ENCODE measurements at places on chromosomes 5 and 9. TPM values are rescaled to one million over a fixed set of nuclear protein-coding genes. Genes with fewer than 3 reads are reported as not detected.

Gene PCDHGA11
- 2.6 TPM for total RNA-seq

Gene EPB41L4A
- total RNA-seq = 11.1 TPM

Gene AQP3
- total RNA-seq = 7.1 TPM

Gene CBY3
- not detected for total RNA-seq

Gene PCDH12
- total RNA-seq = not detected

GRCh38 chr9:38347271-38347671 lies 45.2 kb upstream of the ALDH1B1 start:
- no peak overlapping the region for H3K27ac ChIP-seq
- DNase-seq = no peak
- H3K4me1 ChIP-seq = no peaks in the 10 kb centered on the region
- no peaks in the 10 kb centered on the region for H3K36me3 ChIP-seq

DNA sequence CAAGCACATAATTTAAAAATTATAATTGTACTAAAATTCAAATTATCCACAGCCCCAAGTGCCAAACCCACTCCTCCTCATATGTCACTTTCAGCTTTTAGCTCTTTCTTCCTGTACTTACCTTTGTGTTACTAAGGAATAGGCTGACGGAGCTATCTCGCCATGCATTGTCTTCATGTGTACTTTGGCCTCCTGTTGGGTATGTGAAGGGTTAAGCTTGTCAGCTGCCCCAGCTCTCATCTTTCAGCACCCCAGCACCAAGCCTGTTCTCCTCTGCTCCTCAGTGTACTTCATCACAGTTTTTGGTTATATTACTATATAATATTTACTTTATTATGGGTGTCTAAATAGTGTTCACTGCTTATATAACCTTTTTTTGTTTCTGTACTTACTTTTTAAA lies 46.2 kb downstream of the OSTF1 start:
- no peaks in the 10 kb centered on the region for H3K36me3 ChIP-seq
- H3K4me3 ChIP-seq = no peak overlapping the region
- no peak overlapping the region for H3K27ac ChIP-seq
- no peak for DNase-seq
- H3K4me1 ChIP-seq = no peaks in the 10 kb centered on the region

DNA sequence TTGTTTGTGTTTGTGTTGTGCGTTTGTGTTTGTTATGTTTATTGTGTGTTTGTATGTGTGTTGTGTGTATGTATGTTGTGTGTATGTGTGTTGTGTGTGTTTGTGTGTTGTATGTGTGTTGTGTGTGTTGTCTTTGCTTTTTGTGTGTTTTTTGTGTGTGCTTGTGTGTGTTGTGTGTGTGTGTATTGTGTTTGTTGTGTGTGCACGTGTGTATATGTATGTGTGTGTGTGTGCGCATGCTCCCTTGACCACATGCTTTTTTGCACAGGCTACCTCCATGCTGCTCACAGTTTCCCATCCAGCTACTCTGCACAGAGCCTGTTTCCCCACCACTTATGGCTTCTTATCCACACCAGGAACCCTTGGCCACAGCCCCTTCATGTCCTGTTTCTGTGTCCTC lies 720.0 kb upstream of the ADAMTS16 start:
- no peaks in the 10 kb centered on the region for H3K4me1 ChIP-seq
- no peak overlapping the region for H3K4me3 ChIP-seq
- no peaks in the 10 kb centered on the region for H3K36me3 ChIP-seq
- DNase-seq = no peak

DNA sequence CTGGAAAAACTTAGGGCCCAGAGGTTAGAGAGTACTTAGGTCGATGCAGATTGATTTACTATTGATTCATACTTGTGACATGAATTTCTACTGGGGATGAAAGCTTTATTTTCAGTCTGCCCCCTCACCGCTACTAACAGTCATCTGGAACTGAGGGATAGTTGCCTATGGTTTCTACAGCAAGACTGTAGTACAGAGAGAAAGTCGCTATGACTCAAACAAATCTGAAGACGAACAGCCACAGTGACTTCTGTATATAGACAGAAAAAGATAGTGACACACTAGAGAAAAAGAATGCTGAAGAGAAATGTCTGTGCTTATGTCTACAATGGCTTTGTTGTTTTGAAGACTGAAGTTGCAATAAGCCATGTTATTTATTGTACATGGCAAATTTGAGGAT lies 17.3 kb downstream of the OR13D1 start:
- H3K27me3 ChIP-seq = no peaks in the 10 kb centered on the region
- DNase-seq = no peak
- no peak overlapping the region for H3K4me3 ChIP-seq
- H3K36me3 ChIP-seq = no peaks in the 10 kb centered on the region
- H3K27ac ChIP-seq = no peak overlapping the region
- no peaks in the 10 kb centered on the region for H3K4me1 ChIP-seq

- H3K4me1 ChIP-seq = peaks cover 5% of the 10 kb centered on the region
- DNase-seq = no peak
- no peak overlapping the region for H3K4me3 ChIP-seq
- no peaks in the 10 kb centered on the region for H3K27me3 ChIP-seq
- no peak overlapping the region for H3K27ac ChIP-seq
Measured at GRCh38 chr9:133868203-133868602, 123.9 kb downstream of the VAV2 start.

DNA sequence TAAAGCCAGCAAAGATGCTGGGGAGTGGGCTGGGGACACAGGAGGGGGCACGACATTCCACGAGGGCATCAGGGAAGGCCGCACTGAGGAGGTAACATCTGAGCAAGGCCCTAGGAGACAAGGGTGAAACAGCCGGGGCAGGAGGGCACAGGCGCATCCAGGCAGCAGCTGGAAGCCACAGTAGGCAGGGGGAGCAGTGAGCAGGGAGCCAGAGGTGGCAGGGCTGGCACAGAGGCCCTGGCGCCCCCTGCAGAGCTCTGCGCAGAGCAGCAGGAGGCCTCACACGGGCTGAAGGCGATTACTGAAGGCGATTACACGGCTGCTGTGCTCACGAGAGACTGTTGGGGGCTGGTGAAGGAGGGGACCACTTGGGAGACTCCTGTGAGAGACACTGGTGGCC lies 15.4 kb downstream of the LMAN2 start:
- H3K27ac ChIP-seq = no peak overlapping the region
- no peaks in the 10 kb centered on the region for H3K36me3 ChIP-seq
- no peak for DNase-seq
- H3K4me1 ChIP-seq = no peaks in the 10 kb centered on the region
- no peak overlapping the region for H3K4me3 ChIP-seq
- H3K27me3 ChIP-seq = no peaks in the 10 kb centered on the region

GRCh38 chr9:128250839-128251731 lies 24.7 kb downstream of the GOLGA2 start:
- H3K4me3 ChIP-seq = peak overlapping the region; percentile 49
- H3K4me1 ChIP-seq = peaks cover 19% of the 10 kb centered on the region
- H3K27me3 ChIP-seq = peaks cover 10% of the 10 kb centered on the region
- DNase-seq = no peak

DNA sequence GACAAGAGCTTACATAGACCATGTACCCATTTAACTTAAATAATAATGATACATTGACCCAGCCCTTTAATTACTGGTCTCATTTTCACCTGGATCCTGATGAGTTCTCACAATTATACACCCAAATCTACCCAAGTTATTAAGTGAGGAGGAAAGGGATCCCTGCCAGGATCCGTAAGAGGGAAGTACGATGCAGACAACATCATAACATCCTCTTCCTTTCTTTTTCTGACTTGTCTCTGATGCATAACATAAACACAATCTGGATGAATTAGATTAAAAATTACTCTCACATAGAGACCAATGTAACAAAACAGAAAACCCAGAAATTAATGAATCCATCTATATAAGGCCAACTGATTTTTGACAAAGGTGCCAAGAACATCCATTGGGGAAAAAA lies 17.0 kb downstream of the MARCHF3 start:
- peaks cover 8% of the 10 kb centered on the region for H3K4me1 ChIP-seq
- peak overlapping the region; percentile 71 for H3K27ac ChIP-seq
- no peaks in the 10 kb centered on the region for H3K27me3 ChIP-seq
- no peak for DNase-seq
- H3K4me3 ChIP-seq = no peak overlapping the region

DNA sequence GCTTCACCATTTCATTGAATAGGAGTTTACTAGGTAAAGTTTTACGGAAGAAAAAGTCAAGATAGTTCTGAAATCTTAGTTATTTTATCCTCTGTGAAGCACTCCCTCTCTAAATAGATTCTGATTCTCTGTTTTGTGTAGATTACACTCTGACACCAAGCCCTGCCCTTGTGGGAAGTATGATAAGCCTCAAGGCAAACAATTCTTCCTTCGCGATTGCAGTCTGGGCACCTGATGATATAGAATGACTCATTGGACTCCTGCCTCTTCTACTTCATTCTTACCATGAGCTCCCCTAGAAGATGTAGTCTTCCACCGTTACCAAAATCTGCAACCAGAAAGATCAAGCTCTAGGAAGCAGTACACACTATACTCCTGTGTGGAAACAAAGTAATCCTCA lies 626.9 kb upstream of the PTGER4 start:
- H3K27me3 ChIP-seq = no peaks in the 10 kb centered on the region
- no peaks in the 10 kb centered on the region for H3K36me3 ChIP-seq
- H3K4me1 ChIP-seq = peaks cover 5% of the 10 kb centered on the region
- no peak overlapping the region for H3K4me3 ChIP-seq
- DNase-seq = peak; percentile 35
- H3K27ac ChIP-seq = no peak overlapping the region

DNA sequence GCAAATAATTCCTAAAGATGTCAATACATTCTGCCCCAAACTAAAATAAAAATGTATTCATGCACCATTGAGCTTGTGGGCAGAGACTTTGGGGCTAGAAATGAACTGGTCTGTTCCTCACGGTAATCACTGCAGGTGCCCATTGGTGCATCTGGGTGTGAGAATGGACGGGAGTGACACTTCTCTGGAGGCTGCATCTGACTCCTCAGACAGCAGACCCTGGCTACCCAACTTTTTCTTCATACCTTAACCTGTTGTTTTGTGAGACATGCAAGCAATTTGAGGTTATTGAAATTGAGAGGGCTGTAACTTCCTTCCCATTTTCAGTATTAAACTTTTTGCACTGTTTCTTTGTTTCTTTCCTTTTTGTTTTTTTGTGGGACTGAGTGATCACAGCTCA lies 333.4 kb downstream of the ICE1 start:
- H3K36me3 ChIP-seq = no peaks in the 10 kb centered on the region
- H3K4me1 ChIP-seq = no peaks in the 10 kb centered on the region
- no peak overlapping the region for H3K4me3 ChIP-seq

DNA sequence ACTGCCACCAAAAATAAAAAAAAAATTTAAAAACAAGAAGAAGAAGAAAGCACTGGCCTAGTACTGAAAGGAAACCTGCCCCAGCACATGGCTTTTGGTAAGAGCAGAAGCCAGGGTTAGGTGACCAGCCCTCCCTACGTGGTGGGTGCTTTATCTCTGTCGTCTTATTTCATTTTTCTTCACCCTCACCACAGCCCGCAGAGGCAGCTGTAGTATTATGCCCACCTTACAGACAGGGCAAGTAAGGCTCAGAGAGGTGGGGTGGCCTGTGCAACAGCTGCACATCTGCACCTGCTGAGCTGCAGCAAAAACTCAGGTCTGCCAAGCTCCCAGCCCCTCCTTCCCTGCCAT lies 140.8 kb upstream of the LMX1B start:
- H3K36me3 ChIP-seq = no peaks in the 10 kb centered on the region
- H3K4me1 ChIP-seq = no peaks in the 10 kb centered on the region
- H3K27me3 ChIP-seq = no peaks in the 10 kb centered on the region
- no peak overlapping the region for H3K4me3 ChIP-seq

DNA sequence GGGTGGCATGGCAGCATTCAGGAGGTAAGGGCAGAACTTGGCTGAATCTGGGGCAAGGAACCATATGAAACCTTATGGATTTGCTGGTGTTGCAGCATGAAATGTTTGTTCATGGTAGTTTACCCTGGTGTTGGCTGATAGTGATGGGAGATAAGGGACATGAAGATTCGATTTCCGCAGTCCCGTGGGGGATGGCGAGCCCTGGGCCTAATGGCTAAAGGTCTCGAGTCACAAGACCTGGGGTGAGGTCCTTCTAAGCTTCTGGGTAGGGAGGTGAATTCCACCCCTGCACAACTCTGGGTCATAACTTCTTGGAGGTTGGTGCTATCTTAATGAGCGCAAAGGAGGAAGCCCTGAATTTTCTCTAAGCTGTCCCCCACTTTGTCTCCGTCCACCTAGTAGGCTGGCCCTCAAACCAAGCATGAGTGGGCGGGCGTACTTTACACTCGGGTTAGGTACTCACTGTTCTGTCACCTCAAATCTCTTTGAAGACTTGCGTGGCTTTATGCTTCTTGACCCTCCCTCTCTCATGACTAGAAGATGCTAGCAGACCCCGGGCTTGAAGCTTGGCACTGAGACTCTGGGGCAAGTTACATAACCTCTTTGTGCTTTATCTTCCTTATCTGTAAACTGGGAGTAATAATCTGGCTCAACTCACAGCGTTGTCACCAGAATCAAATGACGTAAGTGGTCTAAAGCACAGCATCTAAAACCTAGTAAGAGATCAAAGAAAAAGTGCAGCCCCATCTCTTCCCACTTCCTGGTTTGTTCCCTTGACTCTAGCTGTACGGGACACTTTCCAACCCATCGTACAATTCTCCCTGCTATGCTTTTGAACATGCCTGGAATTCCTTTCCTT lies 72.5 kb downstream of the BASP1 start:
- H3K27me3 ChIP-seq = no peaks in the 10 kb centered on the region
- no peaks in the 10 kb centered on the region for H3K36me3 ChIP-seq
- no peak overlapping the region for H3K4me3 ChIP-seq
- H3K4me1 ChIP-seq = no peaks in the 10 kb centered on the region
- no peak overlapping the region for H3K27ac ChIP-seq

GRCh38 chr5:1521671-1522600 lies 1.8 kb downstream of the LPCAT1 start:
- H3K27me3 ChIP-seq = no peaks in the 10 kb centered on the region
- H3K27ac ChIP-seq = no peak overlapping the region
- H3K36me3 ChIP-seq = no peaks in the 10 kb centered on the region

- peak overlapping the region; percentile 80 for H3K27ac ChIP-seq
- H3K36me3 ChIP-seq = no peaks in the 10 kb centered on the region
- H3K4me3 ChIP-seq = no peak overlapping the region
- peaks cover 20% of the 10 kb centered on the region for H3K4me1 ChIP-seq
- H3K27me3 ChIP-seq = peaks cover 4% of the 10 kb centered on the region
- no peak for DNase-seq
Measured at GRCh38 chr9:101481261-101481660, 45.7 kb upstream of the ALDOB start.
